SK-N-SH (cell line): ENCODE measurements at places on chromosomes 3 and 15. TPM values are rescaled to one million over a fixed set of nuclear protein-coding genes. Genes with fewer than 3 reads are reported as not detected.

DNA sequence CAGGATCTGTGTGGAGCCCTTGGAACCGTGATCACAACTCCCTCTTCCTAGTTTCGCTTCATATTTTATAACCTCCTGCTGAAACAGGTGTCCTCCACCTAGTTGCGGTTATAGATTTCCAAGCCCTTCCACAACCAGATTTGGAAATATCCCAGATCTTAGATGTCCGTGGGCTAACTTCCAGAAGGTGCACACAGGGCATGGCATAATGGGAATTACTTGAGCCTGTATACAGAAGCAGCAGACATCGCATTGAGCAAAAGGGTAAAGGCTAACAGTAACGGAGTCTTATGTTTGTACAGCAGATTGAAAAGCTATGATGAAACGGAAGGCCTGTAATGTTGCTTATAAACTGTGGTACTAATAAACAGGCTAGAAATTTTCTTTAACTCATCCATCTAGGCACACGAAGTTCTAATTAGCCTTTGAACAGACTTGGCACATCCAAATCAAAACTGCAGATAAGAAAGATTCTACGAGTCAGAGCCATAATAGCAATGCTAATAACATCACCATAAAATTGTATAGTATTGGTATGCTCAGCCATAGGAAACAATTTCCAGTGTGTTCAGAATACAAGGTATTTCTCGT, 1.2 kb upstream of the USF3 start:
- H3K27ac ChIP-seq = peak overlapping the region; percentile 72; the same call in 1 of the 2 replicates
- H3K4me1 ChIP-seq = no peaks in the 10 kb centered on the region
- no peak for DNase-seq
- H3K36me3 ChIP-seq = no peaks in the 10 kb centered on the region
- H3K27me3 ChIP-seq = no peaks in the 10 kb centered on the region

GRCh38 chr15:87610366-87610765, 646.2 kb downstream of the NTRK3 start:
- H3K4me3 ChIP-seq = no peak overlapping the region
- H3K27ac ChIP-seq = no peak overlapping the region
- H3K36me3 ChIP-seq = no peaks in the 10 kb centered on the region
- H3K27me3 ChIP-seq = no peaks in the 10 kb centered on the region
- DNase-seq = no peak

GRCh38 chr3:194586836-194587235, 46.4 kb downstream of the TMEM44 start:
- H3K27me3 ChIP-seq = no peaks in the 10 kb centered on the region
- H3K4me1 ChIP-seq = peaks cover 10% of the 10 kb centered on the region; the same call in 1 of the 2 replicates

DNA sequence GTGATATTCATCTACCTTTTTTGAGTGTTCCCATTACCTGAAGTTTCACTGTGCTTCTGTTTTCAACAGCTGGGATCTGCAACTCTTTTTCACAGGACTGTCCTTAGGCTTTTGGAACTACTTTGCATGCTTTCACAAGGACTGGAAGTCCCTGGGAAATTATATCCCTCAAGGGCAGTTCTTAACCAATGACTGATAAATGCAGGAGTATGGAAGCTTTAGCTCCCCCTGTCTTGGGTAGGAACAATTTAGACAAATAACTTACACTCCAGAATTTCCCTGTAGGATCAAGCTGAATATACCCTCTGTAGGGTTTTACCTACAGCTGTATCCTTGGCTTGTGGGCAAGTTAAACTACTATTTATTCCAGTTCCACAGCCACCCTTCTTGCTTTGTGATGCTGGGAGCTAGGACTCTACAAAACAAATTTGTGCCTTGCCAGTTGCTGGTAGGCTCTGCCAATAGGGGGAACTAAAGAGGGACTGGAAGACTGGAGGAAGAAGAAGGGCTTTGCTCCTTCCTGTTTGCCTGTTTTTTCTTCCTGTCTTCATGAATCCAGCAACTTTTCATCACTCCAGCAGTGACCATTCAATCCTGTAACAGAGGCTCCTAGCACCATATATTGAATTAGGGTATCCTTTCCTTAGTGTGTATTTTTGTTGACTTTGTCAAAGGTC, 6.8 kb upstream of the ZNF280D start:
- H3K36me3 ChIP-seq = no peaks in the 10 kb centered on the region
- H3K27ac ChIP-seq = no peak overlapping the region
- DNase-seq = no peak
- no peaks in the 10 kb centered on the region for H3K4me1 ChIP-seq
- no peaks in the 10 kb centered on the region for H3K27me3 ChIP-seq

DNA sequence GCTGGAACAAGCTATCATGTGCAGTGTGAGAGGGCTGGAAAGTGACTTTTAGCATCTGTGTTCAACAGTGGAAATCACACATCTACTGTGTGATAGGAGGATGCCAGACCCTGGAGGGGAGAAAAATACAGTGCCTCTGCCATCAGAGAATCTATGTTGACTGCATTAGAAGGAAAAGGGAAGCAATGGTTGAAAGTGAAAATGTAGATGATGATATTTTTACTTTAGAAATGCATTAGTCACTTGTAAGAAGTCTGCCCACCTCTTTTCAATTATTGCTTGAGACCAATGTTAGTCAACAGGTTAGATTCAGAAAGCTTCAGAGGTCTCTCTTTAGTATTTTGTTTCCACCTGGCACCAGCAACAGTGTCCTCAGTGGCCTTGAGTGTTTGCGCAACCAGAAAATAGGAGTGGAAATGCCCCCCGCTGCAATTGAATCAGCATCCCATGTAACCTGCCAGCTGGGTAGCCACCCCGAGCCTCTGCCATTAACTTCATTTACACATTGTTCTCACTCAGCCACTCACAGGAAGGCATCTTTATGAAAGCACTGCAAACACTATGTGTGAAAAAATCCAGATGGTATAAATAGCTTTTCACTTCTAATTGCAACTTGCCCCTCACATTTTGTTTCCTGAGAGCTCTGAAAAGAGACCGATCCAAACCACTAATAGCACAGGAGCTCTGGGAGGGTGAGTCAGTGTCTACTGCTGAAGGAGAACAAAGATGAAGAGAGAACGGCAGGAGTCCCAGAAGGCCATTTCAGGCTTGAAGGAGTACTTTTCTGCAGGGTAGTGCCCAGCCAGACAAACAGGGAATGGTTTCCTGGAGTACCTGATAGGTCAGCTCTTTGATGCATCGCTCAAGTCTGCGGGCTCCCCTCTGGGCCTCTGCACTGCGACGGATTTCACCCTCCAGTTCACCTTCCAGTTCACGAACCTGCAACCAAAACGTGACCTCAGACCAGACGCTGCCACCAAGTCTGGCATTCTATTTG, 92.1 kb downstream of the HHLA2 start:
- H3K4me1 ChIP-seq = peaks cover 6% of the 10 kb centered on the region; the same call in 1 of the 2 replicates
- H3K27me3 ChIP-seq = no peaks in the 10 kb centered on the region
- no peaks in the 10 kb centered on the region for H3K36me3 ChIP-seq

Gene TGM5
- not detected in 2 replicates for polyA plus RNA-seq

GRCh38 chr3:196967412-196968232, 1.0 kb downstream of the PIGZ start:
- H3K4me3 ChIP-seq = peak overlapping the region; percentile 63; the same call in 1 of the 2 replicates
- DNase-seq = no peak
- H3K27me3 ChIP-seq = no peaks in the 10 kb centered on the region
- no peaks in the 10 kb centered on the region for H3K36me3 ChIP-seq
- H3K4me1 ChIP-seq = peaks cover 6% of the 10 kb centered on the region; the same call in 1 of the 2 replicates

Gene HIGD2B
- not detected in 2 replicates for polyA plus RNA-seq

DNA sequence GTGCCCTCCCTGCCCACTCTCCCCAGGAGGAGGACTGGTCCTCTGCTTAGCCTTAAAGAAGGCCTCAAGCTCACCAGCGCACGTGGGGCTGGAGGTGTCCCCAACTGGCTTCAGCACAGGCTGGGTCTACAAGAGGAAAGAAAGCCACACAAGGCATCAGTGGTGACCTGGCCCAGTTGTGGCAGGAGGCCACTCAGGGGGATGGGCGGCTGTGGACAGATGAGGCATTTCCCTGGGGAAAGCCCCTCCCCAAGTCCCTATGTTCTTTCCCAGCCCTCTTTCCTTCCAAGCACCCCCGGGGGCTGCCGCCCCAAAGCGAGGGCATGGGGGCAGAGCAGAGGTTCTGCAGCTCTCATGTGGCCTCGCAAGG, 155.2 kb upstream of the TLE3 start:
- no peaks in the 10 kb centered on the region for H3K27me3 ChIP-seq
- H3K27ac ChIP-seq = no peak overlapping the region; the same call in 1 of the 2 replicates
- no peak overlapping the region for H3K4me3 ChIP-seq
- no peaks in the 10 kb centered on the region for H3K4me1 ChIP-seq
- no peaks in the 10 kb centered on the region for H3K36me3 ChIP-seq

Gene KBTBD12
- polyA plus RNA-seq = not detected in 2 replicates

- H3K27ac ChIP-seq = no peak overlapping the region
- no peaks in the 10 kb centered on the region for H3K27me3 ChIP-seq
- no peak for DNase-seq
- H3K4me1 ChIP-seq = peaks cover 2% of the 10 kb centered on the region; the same call in 1 of the 2 replicates
- no peak overlapping the region for H3K4me3 ChIP-seq
- H3K36me3 ChIP-seq = no peaks in the 10 kb centered on the region
These were observed 78.3 kb downstream of the B3GALNT1 start for GRCh38 chr3:161026612-161027510.
